ENCODE measurements at places on chromosomes 3 and 15.

DNA sequence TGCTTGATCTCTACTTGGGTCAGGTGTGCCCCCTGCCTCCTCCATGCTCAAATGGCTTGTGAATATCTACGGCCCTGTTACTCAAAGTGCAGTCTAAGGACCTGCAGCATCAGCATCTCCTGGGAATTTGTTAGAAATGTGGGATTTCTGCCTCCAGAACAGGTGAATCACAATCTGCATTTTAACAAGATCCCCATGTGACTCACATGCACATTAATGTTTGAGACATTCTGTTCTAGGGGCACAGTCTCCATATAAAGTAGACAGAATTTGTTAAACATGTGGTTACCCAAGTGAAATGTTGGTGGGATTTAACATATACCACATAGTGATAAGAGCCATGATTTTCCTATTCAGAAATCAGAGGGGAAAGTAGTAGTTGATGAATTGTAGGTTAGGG, 256.2 kb downstream of the NR1D2 start:
- no peak for DNase-seq

GRCh38 chr3:10472877-10473440, 32.4 kb downstream of the ATP2B2 start:
- DNase-seq: no peak

DNA sequence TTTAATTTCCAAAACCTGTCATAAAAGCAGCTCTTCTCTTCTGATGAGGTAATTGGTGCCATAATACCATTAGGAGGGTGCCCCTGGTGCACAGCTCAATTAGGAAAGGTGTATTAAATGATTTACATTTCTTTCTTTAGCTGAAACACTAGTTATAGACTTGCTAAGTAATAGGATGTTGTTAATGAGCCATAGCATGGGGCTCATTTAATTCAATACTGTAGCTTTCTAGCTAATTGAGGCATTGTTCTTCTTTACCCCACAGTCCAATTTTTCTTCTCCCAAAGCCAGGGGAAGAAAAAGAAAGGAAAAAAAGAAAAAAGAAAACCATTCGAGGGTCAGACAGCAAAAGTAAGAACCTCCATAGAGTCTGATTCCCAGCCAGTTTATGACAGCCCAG, 164.0 kb upstream of the HES1 start:
- no peak for DNase-seq

DNA sequence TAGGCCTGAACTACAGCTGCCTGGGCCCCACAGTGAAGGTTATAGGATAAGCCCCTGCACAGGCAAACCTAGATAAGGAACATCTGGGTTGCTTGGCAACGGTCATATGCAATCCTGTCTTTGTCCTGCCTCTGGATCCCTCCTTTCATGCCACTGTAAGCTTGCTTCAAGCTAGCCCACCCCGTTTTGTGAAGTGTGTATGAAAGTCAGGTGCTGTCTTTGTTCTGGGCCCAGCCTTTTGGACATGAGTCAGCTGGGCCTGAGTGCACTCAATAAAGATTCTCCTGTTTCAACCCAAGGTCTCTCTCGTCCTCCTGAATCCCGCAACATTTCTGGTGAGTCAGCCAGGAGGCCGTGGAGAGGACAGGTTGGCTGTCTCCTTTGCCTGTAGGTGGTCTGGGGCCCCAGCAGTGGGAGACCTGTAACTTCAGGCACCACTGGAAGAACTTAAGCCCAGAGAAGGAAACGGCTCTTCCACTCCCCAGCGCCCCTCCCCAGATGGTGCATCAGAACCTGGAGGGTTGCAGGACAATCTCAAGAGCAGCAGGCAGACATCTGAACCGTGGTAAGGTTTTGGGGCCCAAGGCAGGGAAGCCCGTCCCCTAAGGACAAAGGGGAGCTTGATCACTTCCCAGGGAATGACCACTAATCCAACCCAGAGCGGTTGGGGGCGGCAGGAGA, 8.3 kb upstream of the SLC9C1 start:
- no peak for DNase-seq

- no peak for DNase-seq
Observed at GRCh38 chr15:59885832-59886231, 118.3 kb upstream of the FOXB1 start.

- no peak for DNase-seq
Observed at GRCh38 chr15:82146990-82147461, 101.2 kb upstream of the MEX3B start.

- no peak for DNase-seq
Observed at GRCh38 chr3:183193762-183194689, 31.5 kb upstream of the LAMP3 start.

- no peak for DNase-seq
Observed at GRCh38 chr3:20809356-20809755, 623.4 kb upstream of the SGO1 start.

GRCh38 chr3:50162034-50162883, 7.1 kb downstream of the SEMA3F start:
- no peak for DNase-seq

GRCh38 chr3:97817965-97818364, 3.8 kb upstream of the CRYBG3 start:
- no peak for DNase-seq

GRCh38 chr3:159632128-159632527, 356.5 kb upstream of the IL12A start:
- DNase-seq: no peak

DNA sequence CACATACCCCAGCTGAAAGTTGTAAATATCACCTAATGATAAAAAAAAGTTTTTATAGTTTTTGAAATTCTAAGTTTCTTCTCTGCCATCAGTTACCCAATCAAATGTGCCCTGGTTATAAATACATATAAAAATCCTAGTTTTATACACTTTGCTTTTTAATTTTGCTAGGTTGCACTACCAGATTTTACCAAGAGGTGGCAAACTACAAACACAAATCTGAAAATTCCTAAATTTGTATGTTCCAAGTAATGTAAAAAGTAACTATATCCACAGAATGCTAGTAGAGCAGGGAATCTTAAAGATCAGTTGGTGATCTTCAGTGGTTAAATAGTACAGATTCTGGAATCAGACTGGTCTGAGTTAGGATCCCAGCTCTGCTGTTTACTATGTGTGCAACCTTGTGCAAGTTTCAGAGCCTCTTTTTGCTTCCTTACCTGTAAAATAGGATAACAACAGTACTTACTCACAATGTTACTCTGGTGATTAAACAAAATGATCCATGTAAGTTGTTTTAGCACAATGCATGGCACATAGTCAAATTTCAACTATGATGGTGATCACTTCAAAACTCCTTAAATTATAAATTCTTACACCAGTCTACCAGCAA, 11.0 kb downstream of the TRPM7 start:
- no peak for DNase-seq

GRCh38 chr3:5317557-5317956, 130.1 kb downstream of the EDEM1 start:
- DNase-seq: no peak

Measured in effector CD4-positive, alpha-beta T cell (primary cell).